Activated CD4-positive, CD25-positive, alpha-beta regulatory T cell treated with anti-CD3 and anti-CD28 coated beads, Interleukin-2, amount 50 U/mL, for 16 hours (primary cell): ENCODE measurements at places on chromosomes 16 and 17.

DNA sequence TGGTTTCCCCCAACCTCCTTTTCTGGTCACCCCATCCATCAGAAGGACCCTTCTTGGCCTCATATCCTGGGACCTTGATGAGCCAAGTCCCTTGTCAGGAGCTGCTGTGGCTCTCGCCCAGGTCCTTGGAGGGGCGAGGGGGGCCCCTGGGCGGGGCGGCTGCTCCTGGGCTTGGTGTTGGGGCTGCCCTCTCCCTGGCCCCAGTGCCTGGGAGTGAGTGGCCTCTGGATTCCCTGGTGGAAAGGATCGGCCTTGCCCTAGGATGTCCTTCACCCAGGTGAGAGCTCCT is 6.2 kb upstream of the NOTUM start:
- no peak for DNase-seq

- DNase-seq: no peak
Measured at GRCh38 chr16:87945351-87946042, 5.7 kb upstream of the BANP start.

- no peak for DNase-seq
Measured at GRCh38 chr16:89742948-89743347, 21.6 kb downstream of the ZNF276 start.

- no peak for DNase-seq
Measured at GRCh38 chr16:73730481-73731090, 566.0 kb upstream of the PSMD7 start.

GRCh38 chr16:65333283-65333682 is 211.4 kb upstream of the CDH11 start:
- DNase-seq: no peak

GRCh38 chr17:82440469-82440981 is 10.0 kb downstream of the CYBC1 start:
- no peak for DNase-seq

DNA sequence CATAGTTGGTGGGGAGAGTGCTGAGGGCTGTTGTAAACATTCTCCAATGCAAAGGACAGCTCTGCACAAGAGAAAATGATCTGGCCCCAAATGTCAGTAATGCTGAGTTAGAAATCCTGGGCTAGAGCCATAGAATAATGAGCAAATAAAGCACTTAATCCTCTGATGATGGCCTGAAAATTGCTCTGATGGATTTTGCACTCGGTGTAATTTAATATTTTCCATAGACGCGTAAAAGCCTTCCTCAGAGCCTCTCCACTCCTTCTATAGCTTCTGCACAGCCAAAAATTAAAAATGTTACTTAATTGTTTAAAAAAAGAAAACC is 23.7 kb downstream of the FAM20A start:
- no peak for DNase-seq

DNA sequence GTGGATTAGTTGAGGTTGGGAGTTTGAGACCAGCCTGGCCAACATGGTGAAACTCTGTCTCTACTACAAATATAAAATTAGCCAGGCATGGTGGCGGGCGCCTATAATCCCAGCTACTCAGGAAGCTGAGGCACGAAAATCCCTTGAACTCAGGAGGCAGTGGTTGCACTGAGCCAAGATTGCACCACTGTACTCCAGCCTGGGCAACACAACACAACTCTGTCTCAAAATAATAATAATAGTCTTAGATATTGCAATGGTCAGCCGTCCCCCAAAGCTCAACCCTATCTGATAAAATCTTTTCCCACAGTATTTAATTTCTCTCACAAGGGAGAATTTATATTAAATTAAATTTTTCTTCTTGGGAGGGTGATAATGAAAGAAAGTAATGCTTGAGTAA is 169.6 kb downstream of the XYLT1 start:
- no peak for DNase-seq

DNA sequence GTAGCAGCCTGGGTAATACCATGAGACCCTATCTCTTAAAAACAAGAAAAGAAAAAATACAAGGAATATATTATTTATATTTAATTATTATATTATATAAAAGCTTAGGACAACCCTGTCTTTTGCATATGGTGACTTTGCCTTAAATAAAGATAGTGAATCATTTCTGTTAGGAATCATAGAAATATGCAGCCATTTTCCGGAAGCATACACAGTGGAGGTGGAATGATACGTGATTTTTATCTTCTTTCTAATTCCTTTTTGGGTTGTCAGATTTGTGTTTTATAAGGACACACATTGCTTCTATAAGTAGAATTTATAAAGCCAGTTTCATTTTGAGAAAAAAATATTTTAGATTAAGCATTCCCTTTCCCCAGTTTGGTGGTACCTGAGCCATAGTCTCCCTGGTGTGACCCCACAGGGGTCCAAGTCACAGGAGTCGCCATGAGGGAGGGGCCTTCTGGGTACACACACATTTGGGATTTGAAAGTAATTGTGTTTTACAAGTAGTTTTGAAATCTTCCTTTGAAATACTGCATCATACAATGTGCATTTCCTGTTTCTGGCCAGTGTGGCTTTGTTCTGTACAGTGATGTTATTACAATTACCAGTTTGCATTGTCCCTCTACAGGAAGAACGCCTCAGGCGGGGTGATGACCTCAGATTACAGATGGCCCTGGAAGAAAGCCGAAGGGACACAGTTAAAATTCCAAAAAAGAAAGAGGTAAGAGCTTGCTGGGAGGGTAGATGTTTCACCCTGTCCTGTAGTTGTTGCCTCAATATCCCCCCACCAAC is 50.9 kb downstream of the B9D1 start:
- no peak for DNase-seq

- DNase-seq: no peak
Measured at GRCh38 chr16:724188-725040, 1.8 kb downstream of the CCDC78 start.
